Lower lobe of right lung (tissue), 2 donors: ENCODE measurements at places on chromosomes 7 and 10.

DNA sequence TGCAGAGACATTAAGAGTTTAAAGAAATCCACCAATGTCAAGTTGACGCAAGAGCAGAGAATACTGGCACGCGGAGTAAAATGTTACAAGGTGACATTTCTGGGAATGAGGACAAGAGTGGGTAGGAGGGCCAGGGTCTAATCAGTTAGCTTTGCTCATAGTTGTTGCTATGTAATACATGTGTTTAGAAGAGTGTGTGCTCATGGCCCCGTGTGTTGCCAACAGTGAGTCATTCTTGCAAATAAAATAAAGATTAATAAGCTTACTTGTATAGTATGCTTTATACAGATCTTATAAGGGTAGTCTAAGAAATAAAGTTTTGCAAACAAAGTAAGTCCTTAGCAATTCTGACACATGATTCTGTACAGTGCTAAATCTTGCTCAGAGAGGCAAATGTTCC is 64.5 kb downstream of the DNMBP start:
- H3K27ac ChIP-seq = no peak overlapping the region
- H3K4me3 ChIP-seq = no peak overlapping the region
- no peak for DNase-seq
- H3K27me3 ChIP-seq = no peaks in the 10 kb centered on the region
- H3K4me1 ChIP-seq = peaks cover 13% of the 10 kb centered on the region
- no peaks in the 10 kb centered on the region for H3K36me3 ChIP-seq

DNA sequence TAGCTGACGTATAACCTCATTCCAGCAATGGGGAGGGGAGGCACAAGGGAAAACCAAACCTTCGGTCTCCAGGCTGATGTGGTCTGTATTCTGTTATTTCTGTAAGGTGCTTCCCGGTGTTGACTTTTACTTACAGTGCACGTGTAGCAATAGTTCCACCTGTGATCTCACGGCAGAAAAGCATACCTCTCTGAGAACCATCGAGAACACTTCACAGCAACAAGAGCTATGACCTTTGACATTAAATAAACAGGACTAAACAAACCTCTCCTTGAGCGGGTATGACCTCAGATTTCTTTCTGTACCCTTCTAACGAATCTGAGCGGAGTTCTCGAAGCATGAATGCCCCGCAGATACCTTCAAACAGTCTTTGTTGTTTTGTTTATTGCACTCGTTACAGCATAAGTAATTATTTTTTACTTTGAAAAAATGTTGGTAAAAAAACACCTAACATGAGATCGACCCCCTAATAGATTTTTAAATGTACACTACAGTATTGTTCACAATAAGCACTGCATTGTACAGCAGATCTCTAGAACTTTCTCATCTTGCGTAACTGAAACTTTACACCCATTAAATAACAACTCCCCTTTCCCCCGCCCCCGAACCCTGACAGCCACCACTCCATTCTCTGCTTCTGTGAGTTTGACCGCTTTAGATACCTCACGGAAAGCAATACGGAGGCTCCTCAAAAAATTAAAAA is 282.3 kb downstream of the GATA3 start:
- DNase-seq = no peak
- H3K4me1 ChIP-seq = peaks cover 8% of the 10 kb centered on the region
- H3K4me3 ChIP-seq = no peak overlapping the region
- no peak overlapping the region for H3K27ac ChIP-seq

DNA sequence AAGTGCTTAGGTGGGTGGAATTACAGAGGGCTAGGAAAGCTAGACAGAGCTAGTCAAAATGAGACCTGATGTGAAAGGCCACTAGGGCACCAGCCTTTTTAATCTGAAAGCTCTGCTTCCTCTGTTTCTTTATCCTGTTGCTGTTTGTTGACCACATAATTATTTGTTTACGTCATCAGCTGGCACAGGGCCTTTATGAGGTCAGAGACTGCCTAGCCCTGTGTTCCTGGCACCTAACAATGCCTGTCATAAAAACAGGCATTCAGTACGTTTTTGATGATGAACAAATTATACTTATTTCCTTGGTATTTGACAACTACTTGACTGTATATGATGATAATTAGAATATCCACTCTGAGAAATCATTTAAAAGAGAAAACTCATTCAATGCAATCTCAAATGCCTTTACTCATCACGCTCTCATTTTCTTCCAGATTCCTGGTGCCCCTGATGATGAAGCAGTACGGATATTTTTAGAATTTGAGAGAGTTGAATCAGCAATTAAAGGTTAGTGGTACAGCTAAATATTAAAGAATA is 26.0 kb downstream of the RBM17 start:
- H3K36me3 ChIP-seq = peaks cover 72% of the 10 kb centered on the region
- H3K27me3 ChIP-seq = no peaks in the 10 kb centered on the region
- H3K27ac ChIP-seq = no peak overlapping the region
- DNase-seq = no peak
- peaks cover 8% of the 10 kb centered on the region for H3K4me1 ChIP-seq

GRCh38 chr7:148670807-148671206 is 27.9 kb upstream of the CUL1 start:
- no peaks in the 10 kb centered on the region for H3K36me3 ChIP-seq
- H3K4me3 ChIP-seq = no peak overlapping the region
- no peaks in the 10 kb centered on the region for H3K27me3 ChIP-seq
- DNase-seq = no peak
- no peaks in the 10 kb centered on the region for H3K4me1 ChIP-seq

DNA sequence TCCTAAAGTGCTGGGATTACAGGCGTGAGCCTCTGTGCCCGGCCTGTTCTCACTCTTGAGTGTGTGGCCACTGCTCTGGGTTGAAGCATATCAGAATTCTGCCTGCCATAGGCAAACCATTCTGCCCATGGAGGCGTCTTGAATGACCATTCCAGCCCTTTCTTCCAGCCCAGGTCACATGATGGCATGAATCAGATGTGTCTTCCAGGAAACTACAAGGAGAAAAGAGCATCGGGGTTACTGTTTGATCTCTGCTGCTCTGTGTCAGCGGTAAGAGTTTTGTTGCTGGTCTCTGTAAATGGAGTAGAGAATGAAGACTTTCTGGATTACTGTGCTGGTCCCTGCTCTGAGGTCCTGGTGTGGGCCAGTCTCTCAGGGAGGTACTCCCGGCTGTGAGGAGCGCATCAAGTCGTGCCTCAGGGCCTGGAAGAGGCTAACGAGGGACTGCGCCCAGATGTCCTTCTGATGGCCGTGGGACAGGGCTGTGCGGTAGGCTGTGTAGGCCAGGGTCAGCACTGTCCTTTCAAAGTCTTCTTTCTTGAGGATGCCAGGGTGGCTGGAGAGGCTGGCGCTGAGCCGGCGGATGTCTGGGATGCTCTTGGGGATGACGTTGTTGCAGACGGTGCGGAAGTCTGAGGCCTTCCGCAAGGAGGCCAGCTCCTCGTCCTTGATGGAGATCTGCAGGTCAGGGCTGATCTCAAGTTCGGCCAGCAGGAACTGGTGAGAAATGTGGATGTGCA is 5.8 kb upstream of the SLC13A4 start:
- no peaks in the 10 kb centered on the region for H3K36me3 ChIP-seq
- no peaks in the 10 kb centered on the region for H3K27me3 ChIP-seq

GRCh38 chr10:86220626-86221025 is 146.0 kb downstream of the GRID1 start:
- H3K4me1 ChIP-seq = no peaks in the 10 kb centered on the region
- H3K4me3 ChIP-seq = no peak overlapping the region
- no peak overlapping the region for H3K27ac ChIP-seq

GRCh38 chr10:34766266-34766600 is 48.9 kb downstream of the PARD3 start:
- no peaks in the 10 kb centered on the region for H3K36me3 ChIP-seq
- no peaks in the 10 kb centered on the region for H3K27me3 ChIP-seq
- no peak overlapping the region for H3K27ac ChIP-seq
- peaks cover 32% of the 10 kb centered on the region for H3K4me1 ChIP-seq

- peaks cover 16% of the 10 kb centered on the region for H3K4me1 ChIP-seq
- no peak overlapping the region for H3K27ac ChIP-seq
- DNase-seq = no peak
- peaks cover 18% of the 10 kb centered on the region for H3K27me3 ChIP-seq
- no peak overlapping the region for H3K4me3 ChIP-seq
These were observed 22.6 kb downstream of the WNT8B start for GRCh38 chr10:100485366-100485765.

DNA sequence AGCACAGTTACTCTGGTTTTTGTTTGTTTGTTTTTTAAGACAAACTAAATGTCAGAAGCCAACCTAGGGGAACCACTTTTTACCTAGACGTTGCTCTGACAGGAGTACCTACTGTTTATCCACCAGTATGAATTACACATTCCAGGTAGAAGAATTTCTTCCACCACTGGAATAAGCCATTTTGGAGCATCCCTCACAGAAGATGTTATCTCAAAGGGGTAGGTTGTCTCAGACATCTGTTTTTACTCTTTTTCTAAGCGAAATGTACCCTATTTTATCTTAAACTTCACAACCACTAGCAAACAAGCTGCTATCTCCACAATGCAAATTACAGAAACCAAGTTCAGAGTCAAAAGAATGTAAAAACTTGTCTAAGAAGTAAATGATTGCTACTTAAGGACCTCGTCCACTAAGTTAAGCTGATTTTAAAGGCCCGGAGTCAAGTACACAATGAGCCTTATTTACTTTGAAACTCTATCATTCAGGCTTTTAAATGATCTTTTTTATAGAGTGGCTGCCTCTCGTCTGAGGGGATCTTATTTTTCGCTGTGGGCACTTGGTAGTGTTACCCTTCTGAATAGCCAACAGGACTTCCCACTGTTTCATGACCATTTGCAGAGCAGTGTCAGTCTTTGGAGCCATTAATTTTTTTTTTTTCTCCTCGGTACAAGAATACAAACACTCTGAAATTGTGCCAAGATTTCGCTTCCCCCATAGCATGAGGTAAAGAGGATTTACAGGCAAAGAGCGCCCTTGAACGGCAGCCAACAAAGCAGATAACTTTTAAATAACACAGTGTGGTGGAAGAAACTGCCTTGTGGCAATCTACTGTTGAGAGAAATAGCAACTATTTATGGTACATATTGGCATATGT is 15.7 kb upstream of the ARMC3 start:
- no peaks in the 10 kb centered on the region for H3K36me3 ChIP-seq
- no peak overlapping the region for H3K4me3 ChIP-seq
- H3K27ac ChIP-seq = no peak overlapping the region
- DNase-seq = no peak
- no peaks in the 10 kb centered on the region for H3K27me3 ChIP-seq

DNA sequence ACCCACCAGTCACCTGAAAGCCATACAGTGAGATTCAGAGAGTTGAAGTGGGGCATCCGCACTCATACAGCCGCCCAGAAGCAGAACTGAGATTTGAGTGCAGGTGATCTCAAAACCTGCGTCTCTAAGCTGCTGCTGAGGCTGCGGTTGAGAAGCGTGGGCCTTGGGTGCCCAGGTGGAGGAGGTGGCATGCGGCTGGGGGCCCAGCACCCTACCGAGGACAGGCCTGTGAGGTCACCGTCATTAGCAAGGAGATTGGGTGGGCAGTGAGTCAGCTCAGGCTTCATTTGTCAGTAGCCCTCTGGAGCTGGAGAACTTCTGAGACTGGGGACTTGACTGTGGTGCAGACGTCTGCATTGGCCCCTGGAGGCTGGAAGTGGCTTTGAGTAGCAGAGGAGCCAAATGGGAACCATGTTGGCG is 29.8 kb downstream of the ZMIZ1 start:
- H3K36me3 ChIP-seq = no peaks in the 10 kb centered on the region
- H3K4me1 ChIP-seq = peaks cover 98% of the 10 kb centered on the region
- no peak overlapping the region for H3K4me3 ChIP-seq
- H3K27me3 ChIP-seq = no peaks in the 10 kb centered on the region

GRCh38 chr10:16441173-16441840 is 4.5 kb downstream of the PTER start:
- DNase-seq = no peak
- peaks cover 40% of the 10 kb centered on the region for H3K4me1 ChIP-seq
- H3K27me3 ChIP-seq = no peaks in the 10 kb centered on the region
- no peak overlapping the region for H3K4me3 ChIP-seq
- H3K27ac ChIP-seq = peak overlapping the region; percentile 68

DNA sequence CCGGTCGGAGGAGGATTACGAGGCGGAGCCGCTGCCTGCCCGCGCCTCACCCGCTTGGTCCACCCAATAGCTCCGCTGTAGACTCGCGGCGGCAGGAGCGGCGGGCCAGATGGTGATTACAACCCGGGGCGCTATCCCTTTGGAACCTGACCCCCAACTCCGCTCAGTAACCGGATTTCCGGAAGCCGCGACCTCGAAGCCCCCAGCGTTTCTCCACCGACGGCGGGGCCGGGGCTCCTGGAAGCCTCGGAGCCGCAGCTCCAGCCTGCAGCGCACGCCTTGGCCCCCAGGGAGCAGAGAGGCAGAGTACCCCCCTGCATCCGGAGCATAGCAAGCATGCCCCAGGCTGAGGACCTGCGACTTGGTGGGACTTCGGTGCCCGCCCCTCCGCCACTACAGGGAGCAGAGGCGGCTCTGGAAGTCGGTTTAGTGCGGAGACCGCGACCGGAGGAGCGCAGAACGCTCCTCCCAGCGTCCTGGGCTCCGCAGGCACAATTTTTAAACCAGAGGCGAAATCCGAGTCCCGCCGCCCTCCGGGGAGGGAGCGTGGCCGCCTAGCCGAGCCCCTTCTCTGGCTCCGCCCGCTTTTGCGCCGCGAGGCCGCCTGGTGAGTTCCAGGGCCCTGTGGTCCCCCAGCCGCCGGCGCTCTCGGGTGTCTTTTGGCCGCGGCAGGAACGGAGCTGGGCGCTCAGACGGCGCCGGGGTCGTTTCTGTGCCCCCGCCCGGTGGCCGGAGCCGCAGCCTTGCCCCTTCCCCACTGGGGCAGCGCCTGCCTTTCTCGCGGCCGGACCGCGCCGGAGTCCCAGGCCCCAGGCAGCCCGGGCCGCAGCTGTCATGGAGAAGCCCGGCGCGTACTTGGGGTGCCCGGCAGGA is 28.2 kb upstream of the BMS1 start:
- peaks cover 34% of the 10 kb centered on the region for H3K4me1 ChIP-seq
- H3K4me3 ChIP-seq = peak overlapping the region; percentile 61
- peaks cover 51% of the 10 kb centered on the region for H3K27me3 ChIP-seq

DNA sequence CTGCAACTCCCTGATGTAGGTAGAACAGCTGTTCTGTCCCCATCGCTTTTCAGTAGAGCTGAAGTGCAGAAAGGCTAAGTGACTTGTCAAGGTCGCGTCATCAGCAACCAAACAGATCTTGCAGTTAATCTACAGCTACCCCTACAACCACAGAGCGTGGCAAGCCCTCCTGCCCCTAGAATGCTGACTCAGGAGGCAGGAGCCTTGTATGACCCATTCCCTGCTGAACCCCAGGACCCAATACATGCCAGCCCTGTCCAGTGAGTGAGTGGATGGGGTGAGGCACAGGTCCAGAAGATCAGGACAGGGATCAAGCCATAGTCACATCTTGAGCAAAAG is 26.6 kb upstream of the GJD4 start:
- no peaks in the 10 kb centered on the region for H3K4me1 ChIP-seq
- no peak overlapping the region for H3K27ac ChIP-seq
- peaks cover 4% of the 10 kb centered on the region for H3K36me3 ChIP-seq
- no peak for DNase-seq
- H3K27me3 ChIP-seq = no peaks in the 10 kb centered on the region
- no peak overlapping the region for H3K4me3 ChIP-seq

DNA sequence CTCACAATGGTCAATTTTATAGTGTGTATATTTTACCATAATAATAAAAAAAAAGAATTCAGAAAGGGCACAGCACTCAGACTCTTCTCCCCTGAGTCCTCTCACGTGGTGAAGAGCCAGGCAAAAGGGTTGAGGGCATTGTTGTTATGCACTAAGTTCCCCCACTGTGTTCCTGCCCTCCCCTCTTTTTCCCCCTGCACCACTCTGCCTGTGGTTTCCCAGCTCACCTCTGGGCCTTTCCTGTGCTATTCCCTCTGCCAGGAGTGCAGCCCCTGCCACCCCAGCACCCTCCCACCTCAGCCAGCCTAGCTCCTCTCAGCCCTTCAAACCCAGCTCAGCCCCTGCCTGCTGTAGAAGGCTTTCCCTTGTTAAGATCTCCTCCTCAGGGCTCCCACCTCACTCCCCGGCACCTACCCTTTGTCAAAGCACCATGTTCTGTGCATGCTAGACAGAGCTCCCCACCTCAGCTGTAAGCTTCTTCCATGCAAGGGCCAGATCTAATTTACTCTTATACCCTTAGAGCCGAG is 108.5 kb downstream of the KCNMA1 start:
- peaks cover 7% of the 10 kb centered on the region for H3K27me3 ChIP-seq
- H3K4me1 ChIP-seq = peaks cover 14% of the 10 kb centered on the region
- H3K4me3 ChIP-seq = no peak overlapping the region
